ENCODE measurements at places on chromosomes 16 and 17.

- H3K27me3 ChIP-seq = no peaks in the 10 kb centered on the region
- no peak overlapping the region for H3K4me3 ChIP-seq
- no peak for DNase-seq
- H3K36me3 ChIP-seq = no peaks in the 10 kb centered on the region
These were observed 171.3 kb downstream of the ABCA8 start for GRCh38 chr17:68783861-68784260.

GRCh38 chr17:55588446-55589242, 77.4 kb upstream of the SMIM36 start:
- no peaks in the 10 kb centered on the region for H3K36me3 ChIP-seq
- no peaks in the 10 kb centered on the region for H3K27me3 ChIP-seq
- peak; percentile 52 for DNase-seq
- peaks cover 40% of the 10 kb centered on the region for H3K4me1 ChIP-seq
- H3K4me3 ChIP-seq = no peak overlapping the region

DNA sequence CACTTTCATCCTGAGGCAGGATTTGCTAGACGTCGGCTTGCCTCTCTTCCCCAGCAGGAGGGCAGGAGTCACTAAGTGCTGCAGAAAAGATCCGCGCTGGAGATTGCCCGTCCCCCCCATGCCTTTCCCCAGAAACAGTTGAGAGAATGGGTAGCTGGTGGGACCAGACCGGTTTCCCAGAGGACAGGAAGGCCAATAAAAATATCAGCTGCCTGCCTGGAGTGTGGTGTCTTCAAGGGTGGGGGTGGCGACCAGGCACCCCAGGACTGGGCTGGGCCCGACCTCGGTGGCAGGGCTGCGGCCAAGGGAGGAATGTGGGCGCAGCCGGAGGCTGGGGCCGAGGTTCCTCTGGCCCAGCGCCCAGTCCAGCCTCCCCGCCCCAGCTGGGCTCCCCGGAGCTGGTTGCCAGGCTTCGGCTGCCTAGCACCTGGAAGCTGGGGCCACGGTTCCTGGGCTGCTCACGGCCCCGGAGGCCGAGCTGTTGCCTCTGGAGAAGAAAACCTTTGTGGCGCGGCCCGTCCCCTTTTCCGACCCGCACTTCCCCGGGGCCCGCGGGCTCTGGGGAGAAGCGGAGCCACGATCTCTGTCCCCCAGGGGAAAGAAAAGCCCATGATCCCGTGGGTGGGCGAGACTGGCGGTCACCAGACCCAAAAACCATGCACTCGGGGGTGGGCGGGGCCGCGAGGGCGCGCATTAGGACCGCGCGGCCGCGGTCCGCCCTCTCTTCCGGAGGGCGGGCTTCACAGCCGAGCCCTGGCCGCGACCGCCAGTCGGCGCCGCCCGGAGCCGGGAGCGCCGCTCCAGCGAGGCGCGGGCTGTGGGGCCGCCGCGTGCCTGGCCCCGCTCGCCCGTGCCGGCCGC, at the start of gene TRAF4:
TSS of gene TRAF4 (plus strand) at position 769 of the 861 bp plus-strand sequence. CDS start 102 bp downstream, outside the sequence.
- H3K27me3 ChIP-seq = no peaks in the 10 kb centered on the region
- H3K36me3 ChIP-seq = no peaks in the 10 kb centered on the region
- peak within 1 kb of the TSS; percentile 86 for H3K4me3 ChIP-seq
- peak within 1 kb of the TSS; percentile 93 for H3K27ac ChIP-seq
- DNase-seq = peak; percentile 96
- H3K4me1 ChIP-seq = peaks cover 21% of the 10 kb centered on the region

GRCh38 chr17:36946726-36947091, 2.0 kb upstream of the AATF start:
- peaks cover 4% of the 10 kb centered on the region for H3K36me3 ChIP-seq
- H3K4me1 ChIP-seq = peaks cover 11% of the 10 kb centered on the region
- peaks cover 60% of the 10 kb centered on the region for H3K27me3 ChIP-seq
- DNase-seq = no peak

DNA sequence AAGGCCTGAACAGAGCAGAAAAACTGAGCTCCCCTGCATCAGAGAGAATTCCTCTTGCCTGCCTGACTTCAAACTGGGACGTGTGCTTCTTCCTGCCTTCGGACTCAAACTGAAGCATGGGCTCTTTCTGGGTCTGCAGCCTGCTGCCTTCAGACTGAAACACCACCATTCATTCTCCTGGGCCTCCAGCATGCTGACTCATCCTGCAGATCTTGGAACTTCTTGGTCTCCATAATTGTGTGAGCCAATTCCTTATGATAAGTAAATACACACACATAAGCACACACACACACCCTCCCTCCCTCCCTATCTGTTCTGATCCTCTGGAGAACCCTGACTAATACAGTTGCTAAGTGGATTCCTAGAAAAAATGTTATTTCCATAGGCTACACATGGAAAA, 874.3 kb upstream of the EEF2KMT start:
- H3K4me3 ChIP-seq = no peak overlapping the region
- no peak for DNase-seq
- H3K36me3 ChIP-seq = no peaks in the 10 kb centered on the region
- no peaks in the 10 kb centered on the region for H3K4me1 ChIP-seq
- H3K27me3 ChIP-seq = no peaks in the 10 kb centered on the region

DNA sequence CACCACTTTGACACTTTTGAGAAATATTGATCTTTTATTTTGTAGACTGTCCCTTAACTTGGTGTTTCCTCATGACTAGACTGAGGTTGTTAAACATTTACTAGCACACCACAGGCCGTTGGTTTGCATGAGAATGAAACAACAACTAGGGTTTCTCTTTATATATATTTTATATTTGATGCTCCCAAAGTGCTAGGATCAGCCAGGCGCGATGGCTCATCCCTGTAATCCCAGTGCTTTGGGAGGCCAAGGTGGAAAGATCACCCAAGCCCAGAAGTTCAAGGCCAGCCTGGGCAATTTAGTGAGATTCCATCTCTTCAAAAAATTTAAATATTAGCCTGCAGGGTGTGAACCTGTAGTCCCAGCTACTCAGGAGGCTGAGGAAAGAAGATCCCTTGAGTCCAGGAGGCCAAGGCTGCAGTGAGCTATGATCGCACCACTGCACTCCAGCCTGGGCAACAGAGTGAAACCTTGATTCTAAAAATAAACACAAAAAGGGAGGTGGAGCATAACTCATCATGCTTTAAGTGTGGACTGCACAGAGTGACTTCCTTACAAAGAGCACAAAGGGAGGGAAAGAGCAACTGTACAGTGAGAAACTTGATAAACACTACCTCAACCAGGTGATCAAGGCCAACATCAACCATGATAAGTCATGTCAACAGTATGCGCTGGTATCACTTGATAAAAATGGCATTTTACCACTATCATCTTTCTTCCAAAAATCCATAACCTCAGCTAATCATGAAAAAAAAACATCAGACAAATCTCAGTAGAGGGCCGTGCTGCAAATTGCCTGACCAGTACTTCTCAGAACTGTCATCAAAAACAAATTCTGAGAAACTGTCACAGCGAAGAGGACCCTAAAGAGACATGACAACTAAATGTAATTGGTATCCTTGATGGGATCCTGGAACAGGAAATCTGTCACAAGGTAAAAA, 72.8 kb upstream of the ATF7IP2 start:
- no peak overlapping the region for H3K27ac ChIP-seq
- no peak overlapping the region for H3K4me3 ChIP-seq

GRCh38 chr16:55035029-55035428, 104.4 kb downstream of the IRX5 start:
- no peaks in the 10 kb centered on the region for H3K27me3 ChIP-seq
- no peak overlapping the region for H3K27ac ChIP-seq
- 0 out of 2 replicates have a peak, but pooled peaks cover 5% of the 10 kb centered on the region for H3K4me1 ChIP-seq
- peak; percentile 33 for DNase-seq
- no peak overlapping the region for H3K4me3 ChIP-seq

GRCh38 chr16:3144321-3144983, 9.6 kb downstream of the ZNF213 start:
- H3K27ac ChIP-seq = no peak overlapping the region
- H3K27me3 ChIP-seq = no peaks in the 10 kb centered on the region
- H3K36me3 ChIP-seq = no peaks in the 10 kb centered on the region
- H3K4me3 ChIP-seq = no peak overlapping the region

DNA sequence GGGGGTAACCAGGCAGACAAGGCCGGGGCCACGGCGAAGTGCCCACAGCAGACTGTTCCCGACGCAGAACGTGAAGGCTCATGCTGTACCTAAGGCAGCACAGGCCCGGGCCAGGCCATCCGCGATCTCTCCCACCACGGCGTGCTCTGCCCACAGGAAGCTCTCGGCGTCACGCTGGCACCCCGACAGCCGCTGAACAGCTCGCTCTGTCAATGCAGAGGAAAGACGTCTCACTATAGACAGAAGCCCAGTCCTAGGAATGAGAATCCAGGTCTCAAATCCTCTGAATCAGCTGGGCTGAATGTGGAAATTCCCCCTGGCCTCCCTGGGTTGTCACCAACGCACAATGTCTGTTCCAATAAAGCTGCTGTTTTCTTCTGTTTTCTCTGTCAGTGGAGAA, 21.4 kb downstream of the SERPINF1 start:
- peak; percentile 39 for DNase-seq
- peaks cover 35% of the 10 kb centered on the region for H3K4me1 ChIP-seq
- peak overlapping the region; percentile 30 for H3K4me3 ChIP-seq
- H3K36me3 ChIP-seq = no peaks in the 10 kb centered on the region
- H3K27ac ChIP-seq = peak overlapping the region; percentile 74
- H3K27me3 ChIP-seq = no peaks in the 10 kb centered on the region

- no peak for DNase-seq
- no peaks in the 10 kb centered on the region for H3K27me3 ChIP-seq
- H3K4me3 ChIP-seq = no peak overlapping the region
- no peak overlapping the region for H3K27ac ChIP-seq
These were observed 106.5 kb downstream of the MAP2K4 start for GRCh38 chr17:12127177-12127576.

GRCh38 chr16:66147291-66147690, 219.2 kb upstream of the CDH5 start:
- no peaks in the 10 kb centered on the region for H3K36me3 ChIP-seq
- no peak overlapping the region for H3K4me3 ChIP-seq
- no peak for DNase-seq
- H3K27ac ChIP-seq = no peak overlapping the region

- no peak overlapping the region for H3K4me3 ChIP-seq
- DNase-seq = peak; percentile 3
- H3K36me3 ChIP-seq = peaks cover 6% of the 10 kb centered on the region
- H3K27me3 ChIP-seq = no peaks in the 10 kb centered on the region
These were observed 41.2 kb downstream of the NFATC3 start for GRCh38 chr16:68126395-68126794.

GRCh38 chr17:36778448-36778847, 158.8 kb upstream of the LHX1 start:
- H3K36me3 ChIP-seq = no peaks in the 10 kb centered on the region
- no peaks in the 10 kb centered on the region for H3K27me3 ChIP-seq
- H3K27ac ChIP-seq = no peak overlapping the region
- no peak overlapping the region for H3K4me3 ChIP-seq
- no peak for DNase-seq
- H3K4me1 ChIP-seq = no peaks in the 10 kb centered on the region

- peak; percentile 92 for DNase-seq
- H3K27me3 ChIP-seq = no peaks in the 10 kb centered on the region
- H3K4me3 ChIP-seq = peak overlapping the region; percentile 69
- H3K4me1 ChIP-seq = peaks cover 22% of the 10 kb centered on the region
- H3K36me3 ChIP-seq = no peaks in the 10 kb centered on the region
These were observed 65.8 kb upstream of the SMIM36 start for GRCh38 chr17:55576996-55577586.

DNA sequence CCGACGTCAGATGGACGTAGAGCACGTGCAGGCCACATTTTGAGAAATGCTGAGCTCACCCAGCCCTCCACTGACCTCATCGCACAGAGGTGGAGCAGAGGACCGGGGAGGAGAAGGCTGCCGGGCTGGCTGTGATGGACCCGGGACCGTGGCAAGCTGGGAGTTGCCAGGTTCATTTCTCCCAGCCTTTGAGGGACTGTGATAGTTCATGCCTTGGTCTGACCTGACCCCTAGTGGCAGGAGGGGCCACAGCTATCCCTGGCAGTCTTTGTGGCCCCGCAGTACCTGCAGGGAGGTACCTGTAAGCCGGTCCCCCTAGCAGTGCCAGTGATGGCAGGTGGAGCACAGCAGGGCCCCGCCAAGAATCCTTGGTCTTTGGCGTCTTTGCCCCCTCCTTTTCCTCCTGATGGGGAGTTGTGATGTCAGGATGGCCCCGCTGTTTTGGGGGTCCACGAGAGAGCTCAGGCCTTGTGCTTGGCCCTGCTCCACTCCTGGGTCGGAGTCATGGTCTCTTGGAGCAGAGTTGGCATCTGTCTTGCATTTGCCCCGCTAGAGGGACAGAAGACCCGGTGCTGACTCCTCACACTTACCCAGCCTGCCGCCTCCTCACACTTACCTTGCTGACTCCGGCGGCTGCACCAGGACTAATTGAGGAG, 50.4 kb downstream of the OR1D5 start:
- H3K36me3 ChIP-seq = no peaks in the 10 kb centered on the region
- no peak overlapping the region for H3K27ac ChIP-seq
- peak; percentile 74 for DNase-seq
- H3K4me3 ChIP-seq = no peak overlapping the region

- H3K27ac ChIP-seq = no peak overlapping the region
- DNase-seq = no peak
- H3K36me3 ChIP-seq = no peaks in the 10 kb centered on the region
- H3K4me1 ChIP-seq = no peaks in the 10 kb centered on the region
These were observed 184.7 kb downstream of the PRKCA start for GRCh38 chr17:66487121-66487520.

DNA sequence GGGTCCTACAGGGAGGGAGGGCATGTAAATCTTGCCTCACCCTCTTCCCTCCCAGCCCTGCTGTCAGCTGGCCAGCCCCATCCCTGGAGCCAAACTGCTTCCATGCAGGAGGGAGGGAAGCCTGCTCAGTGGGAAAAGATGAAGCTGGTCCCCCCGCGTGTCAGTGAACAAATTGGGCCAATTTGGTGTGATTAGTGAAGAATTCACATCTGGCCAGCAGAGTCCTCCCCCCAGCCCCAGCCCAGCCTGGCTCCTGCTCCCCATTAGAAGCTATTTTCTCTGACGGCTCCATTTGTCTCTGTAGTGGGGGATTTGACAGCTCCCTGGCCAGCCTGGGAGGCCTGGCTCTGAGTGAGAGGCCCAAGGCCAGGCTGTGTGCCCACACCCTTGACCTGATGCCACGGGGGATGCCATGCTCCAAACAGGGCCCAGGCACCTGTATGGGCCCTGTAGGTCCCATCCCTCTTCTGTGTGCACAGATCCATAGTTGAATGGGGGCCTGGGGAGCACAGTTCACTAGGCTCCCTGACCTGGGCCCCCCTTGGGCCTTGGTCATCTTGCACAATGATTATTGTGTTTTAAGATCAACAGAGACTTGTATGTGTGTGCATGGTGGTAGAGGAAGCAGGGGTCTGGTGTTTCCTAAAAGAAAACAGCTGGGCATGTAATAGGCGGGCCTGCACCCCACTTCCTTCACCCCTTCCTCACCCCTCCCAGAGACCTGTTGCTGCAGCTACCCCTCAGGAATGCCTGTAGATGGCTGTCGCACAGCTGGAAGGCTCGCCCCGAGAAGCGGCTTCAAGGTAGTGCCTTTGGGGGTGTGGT, 50.7 kb upstream of the TAC4 start:
- H3K27me3 ChIP-seq = peaks cover 36% of the 10 kb centered on the region
- H3K36me3 ChIP-seq = no peaks in the 10 kb centered on the region
- H3K4me3 ChIP-seq = no peak overlapping the region
- no peak overlapping the region for H3K27ac ChIP-seq

DNA sequence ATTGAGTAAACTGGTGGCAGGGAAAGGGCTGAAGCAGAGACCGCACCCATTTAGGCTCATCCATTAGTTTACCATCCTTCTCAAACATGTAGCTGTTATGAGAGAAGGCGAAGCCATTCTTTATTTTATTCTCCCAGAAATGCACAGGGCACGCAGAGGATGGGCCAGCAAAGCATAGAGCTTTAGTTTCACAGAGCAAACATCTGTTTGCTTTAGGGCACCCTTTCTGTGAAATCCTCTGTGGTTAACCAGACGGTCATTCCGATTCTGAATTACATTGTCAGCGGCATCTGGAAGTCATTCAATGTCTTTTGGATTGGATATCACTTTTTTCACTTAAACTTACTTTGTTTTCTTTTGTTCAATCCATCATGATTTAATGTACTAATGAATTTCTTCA, 96.0 kb downstream of the TOX3 start:
- H3K4me3 ChIP-seq = no peak overlapping the region
- no peaks in the 10 kb centered on the region for H3K36me3 ChIP-seq
- H3K27me3 ChIP-seq = no peaks in the 10 kb centered on the region
